Fibroblast of mammary gland (primary cell): ENCODE measurements at places on chromosomes 13 and 19.

GRCh38 chr13:23411706-23412105 is 21.8 kb downstream of the SACS start:
- no peak for DNase-seq

GRCh38 chr19:43957891-43958290 is 6.9 kb downstream of the ZNF221 start:
- DNase-seq: peak; percentile 93

GRCh38 chr13:48299591-48299990 is 4.0 kb upstream of the RB1 start:
- DNase-seq: no peak

GRCh38 chr13:39836038-39836437 is 180.6 kb downstream of the COG6 start:
- no peak for DNase-seq
